Muscle of leg (tissue), 16 donors: ENCODE measurements at places on chromosomes 2 and 18. TPM values are rescaled to one million over a fixed set of nuclear protein-coding genes. Genes with fewer than 3 reads are reported as not detected.

CHST10 gene
- total RNA-seq = 14.0 TPM

CLIP4 gene
- 18.7 TPM for total RNA-seq

SLC16A14 gene
- total RNA-seq = 4.2 TPM

UGT1A1 gene
- total RNA-seq = not detected

SERPINB10 gene
- 0.04 TPM for total RNA-seq

CXCR2 gene
- 0.04 TPM for total RNA-seq

REG1B gene
- not detected for total RNA-seq

RBM44 gene
- 1.5 TPM for total RNA-seq

DYNAP gene
- not detected for total RNA-seq

PAX8 gene
- 0.44 TPM for total RNA-seq

KATNAL2 gene
- total RNA-seq = 5.0 TPM

CRACDL gene
- 1.6 TPM for total RNA-seq

BOLL gene
- 0.62 TPM for total RNA-seq

DSG4 gene
- total RNA-seq = not detected

MC2R gene
- total RNA-seq = 0.18 TPM

CD8B2 gene
- total RNA-seq = 0.09 TPM

SULT6B1 gene
- total RNA-seq = not detected

NEUROD1 gene
- total RNA-seq = not detected

THSD7B gene
- total RNA-seq = 0.93 TPM

MAB21L4 gene
- total RNA-seq = not detected

MALL gene
- total RNA-seq = 6.3 TPM

ZSWIM2 gene
- total RNA-seq = not detected

DSG1 gene
- not detected for total RNA-seq

SERPINB4 gene
- not detected for total RNA-seq

HOXD13 gene
- total RNA-seq = 0.31 TPM

TMEM178A gene
- total RNA-seq = 5.7 TPM

HOXD1 gene
- total RNA-seq = 0.71 TPM

MAP2 gene
- total RNA-seq = 5.7 TPM

ST8SIA3 gene
- total RNA-seq = 0.09 TPM

FSHR gene
- total RNA-seq = 0.31 TPM

SGPP2 gene
- total RNA-seq = not detected

C1QL2 gene
- total RNA-seq = not detected

LYG2 gene
- total RNA-seq = not detected

STARD6 gene
- total RNA-seq = 0.18 TPM
